ENCODE measurements at places on chromosomes 13 and 19.

- DNase-seq, result no peak
These were observed 16.4 kb downstream of the FREM2 start for GRCh38 chr13:38703255-38703654.

- peak; percentile 48 for DNase-seq
These were observed 6.8 kb downstream of the RPS11 start for GRCh38 chr19:49502866-49503581.

DNA sequence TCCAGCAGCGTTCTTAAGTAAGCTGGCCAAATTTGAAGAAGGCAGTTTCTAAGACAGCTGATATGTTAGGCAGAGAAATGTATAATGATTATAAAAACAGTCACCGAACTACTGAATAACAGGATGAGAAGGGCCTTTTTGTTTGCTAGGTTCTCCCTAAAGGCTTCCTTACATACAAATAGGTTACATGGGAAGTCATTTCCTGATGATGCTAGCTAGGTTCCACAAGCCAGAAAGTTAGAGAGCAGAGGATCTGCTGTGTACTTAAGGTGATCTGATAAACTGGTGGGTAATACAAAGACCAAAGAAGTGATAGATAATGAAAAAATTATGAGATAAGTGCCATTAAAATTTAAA lies 139.7 kb downstream of the VWA8 start:
- no peak for DNase-seq

DNA sequence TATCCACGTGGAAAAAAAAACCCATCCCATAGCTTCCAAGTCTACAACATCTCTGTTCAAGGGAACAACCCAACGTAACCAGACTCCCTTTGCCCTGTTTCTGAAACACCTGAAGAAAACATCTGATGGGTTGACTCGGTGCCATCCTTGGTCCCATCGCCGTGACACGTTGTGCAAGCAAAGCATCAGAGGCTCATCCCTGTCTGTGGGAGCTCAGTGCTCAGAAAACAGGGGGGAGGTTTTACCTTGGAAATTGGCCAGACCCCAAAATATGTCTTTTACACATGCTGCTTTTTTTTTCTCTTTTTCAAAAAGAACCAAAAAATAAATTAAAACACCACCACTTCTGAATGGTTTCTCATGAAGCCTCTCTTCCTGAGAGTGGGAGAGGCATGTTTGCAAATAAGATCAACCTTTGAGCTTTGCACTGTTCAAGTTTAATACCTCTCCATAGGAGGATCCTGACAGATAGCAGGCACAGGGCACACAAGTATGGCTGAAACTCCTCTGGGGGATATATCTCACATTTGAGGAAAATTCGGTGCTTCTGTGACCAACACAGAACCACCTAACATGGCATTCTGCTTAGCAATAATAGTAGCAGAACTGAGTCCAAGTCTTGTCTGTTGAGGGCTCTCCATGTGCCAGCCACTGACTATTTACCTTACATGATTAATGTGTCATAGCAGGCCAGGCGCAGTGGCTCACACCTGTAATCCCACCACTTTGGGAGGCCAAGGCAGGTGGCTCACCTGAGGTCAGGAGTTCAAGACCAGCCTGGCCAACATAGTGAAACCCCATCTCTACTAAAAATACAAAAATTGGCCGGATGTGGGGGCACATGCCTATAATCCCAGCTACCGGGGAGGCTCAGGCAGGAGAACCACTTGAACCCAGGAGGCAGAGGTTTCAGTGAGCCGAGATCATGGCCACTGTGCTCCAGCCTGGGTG lies 7.0 kb upstream of the PVR start:
- no peak for DNase-seq

- DNase-seq, result no peak
These were observed 11.6 kb downstream of the KLK4 start for GRCh38 chr19:50899569-50899968.

- no peak for DNase-seq
These were observed 2.0 kb downstream of the GPC6 start for GRCh38 chr13:93228643-93228937.

DNA sequence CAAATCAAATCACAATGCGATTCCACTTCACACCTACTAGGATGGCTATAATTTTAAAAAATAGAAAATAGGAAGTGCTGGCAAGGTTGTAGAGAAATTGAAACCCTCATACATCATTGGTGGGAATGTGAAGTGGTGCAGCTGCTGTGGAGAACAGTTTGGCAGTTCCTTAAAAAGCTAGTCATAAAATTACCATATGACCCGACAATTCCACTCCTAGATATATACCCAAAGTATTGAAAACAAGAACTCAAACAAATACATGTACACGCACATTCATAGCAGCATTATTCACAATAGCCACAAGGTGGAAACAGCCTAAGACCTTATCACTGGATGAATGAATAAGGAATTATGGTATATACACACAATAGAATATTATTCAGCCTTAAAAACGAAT lies 12.0 kb downstream of the HMGB1 start:
- DNase-seq, result no peak

- DNase-seq, result no peak
These were observed 426.8 kb upstream of the SLITRK5 start for GRCh38 chr13:87244256-87244890.

- DNase-seq, result peak; percentile 88
These were observed at the start of gene FUT1 for GRCh38 chr19:48752496-48753365. Gene FUT1 (minus strand): TSS chr19:48752641. CDS start chr19:48751281, 1,360 bp downstream.

DNA sequence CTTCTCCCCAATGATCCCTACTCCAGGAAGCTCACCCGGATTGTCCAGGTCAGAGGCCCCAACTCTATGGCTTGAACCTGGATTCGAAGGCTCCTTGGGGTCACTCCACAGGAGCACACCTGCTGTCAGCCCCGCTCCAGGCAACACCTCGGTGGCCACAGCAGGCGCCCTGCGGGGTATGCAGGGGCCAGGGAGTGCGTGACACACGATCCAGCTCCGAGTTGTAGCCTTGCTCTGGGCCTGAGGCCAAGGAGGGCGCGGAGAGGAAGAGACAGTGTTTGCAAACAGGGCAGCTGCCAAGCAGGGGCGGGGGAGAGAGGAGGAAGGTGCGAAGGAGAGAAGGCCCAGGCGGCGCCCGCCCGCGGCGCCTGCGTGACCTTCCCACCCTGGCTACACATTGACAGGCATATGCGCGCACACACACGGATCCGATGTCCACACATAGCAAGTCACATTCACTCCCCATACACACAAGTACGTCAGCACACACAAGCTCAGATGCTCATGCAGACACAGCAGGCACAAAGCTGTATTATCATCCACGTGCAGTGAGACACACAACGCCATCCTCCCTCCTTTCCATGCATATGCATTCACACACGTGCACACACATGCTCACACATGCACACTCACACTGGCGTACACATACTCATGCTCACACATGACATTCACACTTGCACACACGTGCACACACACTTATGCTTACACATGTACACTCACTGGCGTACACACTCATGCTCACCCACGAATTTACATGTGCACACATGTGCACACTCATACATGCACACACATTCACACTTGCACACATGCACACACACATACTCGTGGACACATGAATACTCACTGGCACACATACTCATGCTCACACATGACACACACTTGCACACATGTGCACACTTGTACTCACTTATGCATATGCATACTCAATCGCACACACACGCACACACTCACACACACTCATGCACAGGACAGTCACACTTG lies 10.4 kb downstream of the SBK2 start:
- DNase-seq, result no peak

- DNase-seq, result no peak
These were observed 46.2 kb upstream of the UQCRFS1 start for GRCh38 chr19:29259153-29259552.

GRCh38 chr19:39197808-39198207 lies 1.0 kb downstream of the NCCRP1 start:
- peak; percentile 43 for DNase-seq

DNA sequence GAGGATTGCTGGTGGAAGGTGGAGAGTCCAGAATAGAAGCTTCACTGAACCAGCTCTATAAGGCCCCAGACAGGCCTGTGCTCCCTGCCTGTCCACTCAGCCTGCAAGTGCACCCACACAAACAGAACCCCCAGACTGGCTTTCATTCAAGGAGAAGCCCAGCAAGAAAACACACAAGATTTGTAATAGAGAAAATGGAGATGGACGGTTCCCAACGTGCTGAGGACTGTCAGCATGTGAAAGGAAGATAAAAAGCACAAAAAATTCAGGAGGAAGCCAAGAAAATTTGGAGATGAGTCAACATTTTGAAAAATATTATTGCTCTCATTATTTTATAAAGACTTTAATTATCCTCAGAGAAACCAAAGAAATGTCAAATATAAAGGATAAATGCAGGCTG lies 218.2 kb upstream of the SLC10A2 start:
- DNase-seq, result no peak

DNA sequence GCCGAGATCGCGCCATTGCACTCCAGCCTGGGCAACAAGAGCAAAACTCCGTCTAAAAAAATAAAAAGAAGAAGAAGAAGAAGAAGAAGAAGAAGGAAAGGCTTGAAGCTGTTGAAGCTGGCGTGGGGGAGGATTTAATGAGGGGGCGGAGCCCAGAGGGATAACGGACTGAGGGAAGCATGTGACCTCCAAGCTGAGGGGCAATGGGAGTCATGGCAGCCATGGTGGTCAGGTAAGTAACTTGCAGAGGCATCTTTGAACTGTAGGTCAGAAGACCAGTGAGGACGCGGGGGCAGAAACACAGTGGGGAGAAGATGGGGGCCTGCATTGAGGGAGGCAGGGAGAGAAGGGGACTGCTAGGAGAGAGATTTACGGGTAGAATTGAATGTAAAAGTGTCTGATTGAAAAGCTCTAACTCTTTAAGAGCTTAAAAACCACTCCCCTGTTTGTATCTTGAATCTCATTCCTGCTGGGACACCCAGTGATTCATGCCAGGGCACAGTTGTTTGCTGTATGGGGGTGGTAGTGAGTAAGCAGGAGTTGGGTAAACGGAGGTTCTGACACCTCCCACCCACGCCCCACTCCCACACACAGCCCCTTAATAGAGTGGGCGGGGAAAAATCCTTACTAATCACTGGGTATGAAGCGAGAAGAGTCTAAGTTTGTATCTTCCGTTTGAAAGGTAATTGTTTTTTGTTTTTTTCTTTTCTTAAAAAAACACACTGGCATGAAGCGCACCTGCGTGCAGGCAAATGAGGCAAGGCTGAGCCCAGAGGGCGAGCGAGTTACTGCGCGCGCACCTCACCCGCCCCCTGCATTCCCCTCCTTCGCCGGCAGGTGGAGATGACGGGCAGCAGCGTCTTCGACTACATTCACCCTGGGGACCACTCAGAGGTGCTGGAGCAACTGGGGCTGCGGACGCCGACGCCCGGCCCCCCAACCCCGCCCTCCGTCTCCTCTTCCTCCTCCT lies 13.0 kb downstream of the TMEM160 start:
- DNase-seq, result peak; percentile 97

- DNase-seq, result no peak
These were observed 10.6 kb upstream of the LRRC25 start for GRCh38 chr19:18408053-18408476.

DNA sequence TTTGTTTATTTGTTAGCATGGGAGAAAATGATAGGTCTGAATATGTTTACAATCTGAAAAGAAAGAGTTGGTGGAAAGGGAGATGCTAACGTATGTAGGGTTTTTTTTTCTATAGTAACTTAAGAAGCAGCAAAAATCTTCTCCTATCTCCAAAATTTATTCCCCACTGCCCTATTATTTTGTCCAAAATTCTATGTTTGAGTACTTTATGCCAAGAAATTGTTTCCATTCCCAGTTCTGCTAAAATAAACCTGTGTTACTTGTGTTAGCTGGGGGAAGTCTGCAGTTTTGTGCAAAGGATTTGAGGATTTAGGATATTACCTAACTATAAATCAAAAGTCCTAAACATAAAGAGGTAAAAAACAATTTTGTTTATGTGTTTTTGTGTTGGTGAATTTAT lies 2770.4 kb upstream of the PCDH20 start:
- DNase-seq, result no peak

GRCh38 chr13:34628209-34628682 lies 313.8 kb upstream of the NBEA start:
- DNase-seq, result no peak

DNA sequence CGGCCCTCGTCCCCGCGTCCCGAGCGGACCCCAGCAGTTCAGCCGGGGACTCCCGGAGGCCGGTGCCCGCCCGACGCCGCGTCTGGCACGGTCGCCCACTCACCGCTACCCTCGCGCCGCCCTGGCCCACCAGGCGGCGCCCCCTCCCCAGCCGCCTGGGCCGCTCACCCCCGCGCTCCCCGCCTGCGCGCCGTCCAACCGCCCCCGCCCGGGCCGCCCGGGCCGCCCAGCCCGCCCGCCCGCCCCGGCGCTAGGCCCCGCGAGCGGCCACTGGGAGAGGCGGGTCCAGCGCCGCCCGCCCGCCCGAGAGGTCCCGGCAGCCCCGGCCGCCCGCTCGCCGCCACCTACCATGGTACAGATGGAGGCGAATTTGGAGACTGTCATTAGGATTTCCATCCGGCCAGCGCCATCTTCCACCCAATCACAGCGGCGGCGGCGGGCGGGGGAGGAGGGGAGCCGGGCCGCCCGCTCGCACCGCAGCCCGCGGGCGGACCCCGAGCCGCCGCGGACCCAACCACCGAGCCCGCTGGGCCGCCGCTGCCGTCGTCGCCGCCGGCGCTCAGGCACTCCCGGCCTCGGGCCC lies at the start of gene USP12:
Gene USP12, minus strand, starts transcription at position 568 of the 583 bp plus-strand sequence. Its CDS starts 172 bp downstream, at position 396.
- no peak for DNase-seq

- DNase-seq, result no peak
These were observed 502.4 kb downstream of the MYO16 start for GRCh38 chr13:109131698-109132257.

DNA sequence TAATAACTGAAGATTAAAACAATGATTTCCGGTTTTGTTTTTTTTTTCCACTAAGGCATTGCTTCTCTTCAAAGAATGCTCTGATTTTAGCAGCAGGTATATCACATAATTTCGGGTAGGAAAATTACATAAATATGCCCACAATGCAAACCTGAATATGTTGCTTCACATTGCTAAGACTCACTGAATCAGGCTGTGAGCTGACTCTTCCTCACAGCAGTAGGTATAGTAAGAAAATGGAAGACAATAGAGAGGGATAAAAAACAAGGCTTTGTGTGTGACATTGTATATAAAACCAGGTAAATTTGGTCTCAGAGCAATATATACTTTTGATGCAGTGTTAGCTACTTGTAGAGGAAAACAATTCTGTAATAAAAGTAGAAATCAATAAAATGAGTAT lies 1355.0 kb downstream of the OLFM4 start:
- DNase-seq, result no peak

- peak; percentile 67 for DNase-seq
These were observed 24.3 kb downstream of the NFILZ start for GRCh38 chr19:8654591-8655339.

DNA sequence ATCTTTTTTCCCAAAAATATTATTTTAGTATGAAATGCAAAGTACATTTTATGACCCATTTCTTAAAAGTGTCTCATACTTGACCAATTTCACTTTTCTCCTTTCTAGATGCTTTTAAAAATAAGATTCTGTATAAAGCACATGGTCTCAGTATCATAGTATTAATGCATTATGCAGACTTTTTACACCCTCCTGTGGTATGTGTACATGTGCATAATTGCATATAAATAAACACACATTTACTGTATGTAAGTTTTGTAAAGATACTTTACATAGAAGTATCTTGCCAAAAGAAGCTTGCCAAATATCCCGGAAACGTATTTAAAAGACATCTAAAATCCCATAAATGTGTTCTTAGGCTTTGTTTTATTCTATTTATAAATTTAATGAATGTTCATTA lies 85.1 kb upstream of the MAB21L1 start:
- no peak for DNase-seq

- no peak for DNase-seq
These were observed 9.9 kb downstream of the FRY start for GRCh38 chr13:32041429-32041828.

GRCh38 chr13:77911751-77912150 lies 6.9 kb downstream of the EDNRB start:
- no peak for DNase-seq
